NCI-H146 (cell line): ENCODE measurements at places on chromosomes 16 and 17.

GRCh38 chr17:5437721-5438317 is 1.1 kb downstream of the C1QBP start:
- no peak for DNase-seq

DNA sequence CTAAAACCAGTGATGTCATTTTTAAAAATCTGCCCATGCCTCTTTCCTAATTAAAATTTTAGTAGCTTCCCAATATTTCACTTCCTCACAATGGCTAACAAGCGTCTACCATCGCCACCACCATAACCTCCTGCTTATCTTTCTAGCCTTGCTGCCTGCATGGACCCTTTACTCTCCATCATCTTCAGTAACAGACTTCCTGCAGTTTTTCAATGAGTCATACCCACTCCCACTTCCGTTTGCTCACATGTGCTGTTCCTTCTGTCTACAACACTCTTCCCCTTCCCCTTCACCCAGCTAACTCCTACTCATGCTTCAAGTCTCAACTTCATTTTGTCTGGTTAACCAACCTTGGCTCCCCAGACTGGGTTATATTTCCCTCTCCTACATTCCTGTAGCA is 12.8 kb upstream of the SKAP1 start:
- DNase-seq, result no peak

DNA sequence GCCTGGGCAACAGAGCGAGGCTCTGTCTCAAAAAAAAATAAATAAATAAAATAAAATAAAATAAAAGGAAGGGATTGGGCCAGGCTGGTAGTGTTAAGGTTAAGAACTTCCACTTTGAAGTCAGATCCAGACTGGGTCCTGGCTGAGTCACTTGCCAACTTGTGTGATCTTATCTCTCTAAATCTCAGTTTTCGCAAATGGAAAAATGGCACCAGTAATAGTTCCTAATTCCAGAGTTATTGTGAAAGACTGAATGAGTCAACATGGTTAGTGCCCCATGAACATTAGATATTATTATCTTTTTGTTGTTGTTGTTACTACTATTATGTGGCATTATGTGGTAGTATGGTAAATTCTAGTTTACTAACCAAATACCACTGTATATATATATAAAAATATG is 188.0 kb upstream of the AXIN2 start:
- no peak for DNase-seq

GRCh38 chr17:79730769-79731483 is at the start of gene ENPP7:
ENPP7 (plus strand) TSS chr17:79730943; CDS start chr17:79731140, 197 bp downstream.
- DNase-seq, result no peak

GRCh38 chr17:356671-357434 is 4.2 kb upstream of the RPH3AL start:
- no peak for DNase-seq

DNA sequence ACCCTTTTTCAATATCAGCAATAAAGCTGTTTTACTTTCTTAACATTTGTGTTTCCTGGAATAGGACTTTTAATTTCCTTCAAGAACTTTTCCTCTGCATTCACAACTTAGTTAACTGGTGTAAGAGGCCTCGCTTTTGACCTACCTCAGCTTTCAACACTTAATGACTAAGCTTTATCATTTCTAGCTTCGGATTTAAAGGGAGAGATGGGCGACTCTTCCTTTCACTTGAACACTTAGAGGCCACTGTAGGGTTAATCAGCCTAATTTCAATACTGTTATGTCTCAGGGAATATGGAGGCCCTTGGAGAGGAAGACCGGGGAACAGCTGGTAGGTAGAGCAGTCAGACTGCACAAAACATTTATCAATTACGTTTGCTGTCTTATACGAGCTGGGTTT is 4.7 kb downstream of the SYNRG start:
- DNase-seq, result no peak

DNA sequence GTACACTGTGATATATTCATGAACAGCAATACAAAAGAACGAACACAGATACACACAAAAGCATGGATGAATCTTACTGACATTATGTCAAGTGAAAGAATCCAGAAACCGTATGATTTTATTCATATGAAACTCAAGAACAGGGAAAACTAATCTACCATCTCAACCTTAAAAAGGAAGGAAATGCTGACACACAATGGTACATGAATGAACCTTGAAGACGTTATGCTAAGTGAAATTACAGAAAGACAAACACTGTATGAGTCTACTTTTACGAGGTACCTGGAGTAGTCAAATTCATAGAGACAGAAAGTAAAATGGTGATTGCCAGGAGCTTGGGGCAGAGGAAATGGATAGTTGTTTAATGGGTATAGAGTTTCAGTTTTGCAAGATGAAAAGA is 8.7 kb upstream of the PRKCB start:
- DNase-seq, result no peak

GRCh38 chr17:2904135-2904534 is 107.9 kb downstream of the RAP1GAP2 start:
- no peak for DNase-seq

GRCh38 chr16:28478506-28479180 is 6.5 kb upstream of the NPIPB7 start:
- no peak for DNase-seq

DNA sequence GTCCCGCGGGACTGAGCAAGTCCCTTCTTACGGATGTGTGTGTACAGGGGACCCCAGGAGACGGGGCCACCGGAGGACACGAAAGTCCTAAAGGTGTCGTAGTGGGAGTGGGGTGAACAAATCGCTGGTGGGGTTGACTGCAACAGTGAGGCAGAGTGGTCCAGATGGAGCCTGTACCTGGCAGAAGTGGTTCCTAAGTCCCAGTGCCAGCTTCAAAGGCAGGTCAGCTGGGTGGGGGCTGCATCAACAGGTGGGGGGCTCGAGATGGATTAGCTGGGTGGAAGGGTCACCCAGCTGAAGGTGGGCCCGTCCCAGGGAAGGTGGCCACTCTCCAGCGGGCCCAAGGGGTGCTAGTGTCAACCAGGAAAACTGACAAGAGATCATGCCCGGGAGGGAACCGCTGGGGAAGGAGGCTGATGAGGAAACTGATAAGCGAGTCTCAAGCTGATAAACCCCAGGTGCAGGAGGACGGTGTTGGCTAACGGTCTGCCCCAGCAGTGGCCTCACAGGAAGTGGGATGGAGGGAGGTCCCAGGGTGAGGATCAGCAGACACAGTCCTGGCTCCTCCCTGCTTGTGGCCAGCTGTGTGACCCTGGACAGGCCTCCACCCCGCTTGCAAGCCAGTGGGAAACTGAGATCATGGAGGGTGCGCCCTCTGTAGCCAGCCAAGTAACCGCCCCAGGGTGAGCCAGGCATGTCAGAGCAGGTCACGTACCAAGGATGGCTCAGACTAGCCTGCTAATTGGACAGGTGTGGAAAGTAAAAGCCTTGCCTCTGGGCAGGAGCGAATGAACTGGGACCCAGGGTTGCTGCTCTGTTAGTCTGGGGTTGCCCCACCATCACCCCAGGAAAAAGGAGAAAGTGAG is 1.0 kb downstream of the ORAI3 start:
- DNase-seq, result peak; percentile 90

- DNase-seq, result no peak
These were observed 100.4 kb upstream of the GSE1 start for GRCh38 chr16:85512808-85513115.

DNA sequence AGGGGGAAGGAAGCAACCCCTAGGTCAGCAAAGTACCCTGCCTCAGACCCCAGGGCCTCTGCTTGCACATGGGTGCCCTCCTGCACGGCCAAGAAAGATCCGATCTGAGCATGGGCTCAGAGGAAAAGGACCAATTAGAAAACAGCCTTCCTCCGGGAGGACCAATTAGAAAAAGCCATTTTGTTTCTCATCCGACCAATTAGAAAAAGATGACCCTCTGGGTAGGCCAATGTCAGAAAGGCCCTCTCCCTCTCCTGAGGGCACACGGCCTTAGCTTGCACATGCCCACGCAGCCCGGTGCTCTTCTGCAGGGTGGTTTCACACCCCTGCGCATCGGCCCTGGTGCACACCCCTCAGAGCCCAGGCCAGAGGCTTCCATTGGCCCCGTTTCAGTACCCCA is 5.1 kb upstream of the CISD3 start:
- no peak for DNase-seq
